Stromal cell of bone marrow (primary cell): ENCODE measurements at places on chromosomes 2 and 18.

DNA sequence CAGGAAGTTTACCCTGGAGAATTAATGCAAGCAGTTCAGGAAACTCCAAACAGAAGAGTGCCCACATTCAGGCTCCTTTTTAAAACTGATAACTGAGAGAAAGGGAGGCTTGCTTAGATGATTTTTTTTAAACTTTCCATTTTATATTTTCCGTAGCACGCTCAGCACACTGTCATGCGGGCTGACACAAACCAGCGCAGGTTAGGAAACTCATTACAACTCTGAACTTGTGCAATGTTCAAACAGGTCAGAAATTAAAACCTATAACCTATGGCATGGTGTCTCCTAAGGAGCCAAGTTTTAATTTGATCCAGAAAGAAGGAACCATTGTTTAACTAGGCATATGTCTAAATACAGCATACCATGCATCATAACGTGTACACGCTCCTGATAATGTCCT lies 117.7 kb upstream of the SMIM21 start:
- no peak for DNase-seq

GRCh38 chr18:12283666-12284065 lies 24.4 kb upstream of the TUBB6 start:
- no peak for DNase-seq

DNA sequence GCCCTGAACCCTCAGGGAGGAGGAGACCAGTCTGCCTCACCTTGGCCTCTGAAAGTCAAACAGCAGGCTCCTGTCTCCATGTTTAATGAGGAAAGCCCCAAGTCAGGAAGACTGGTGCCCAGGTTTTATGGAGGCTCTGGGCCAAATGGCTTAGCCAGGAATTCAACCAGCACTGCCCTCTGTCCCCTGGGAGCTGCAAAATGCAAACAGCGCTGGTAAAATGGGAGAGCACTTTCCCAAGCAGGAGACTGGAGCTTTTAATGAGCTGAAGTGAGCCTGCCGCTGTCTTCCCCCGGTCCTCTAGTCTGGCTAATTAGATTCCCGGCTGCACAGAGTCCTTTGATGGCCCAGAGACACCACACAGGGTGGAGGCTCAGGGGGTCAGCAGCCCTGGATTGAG lies 276.0 kb upstream of the TRIB2 start:
- no peak for DNase-seq

DNA sequence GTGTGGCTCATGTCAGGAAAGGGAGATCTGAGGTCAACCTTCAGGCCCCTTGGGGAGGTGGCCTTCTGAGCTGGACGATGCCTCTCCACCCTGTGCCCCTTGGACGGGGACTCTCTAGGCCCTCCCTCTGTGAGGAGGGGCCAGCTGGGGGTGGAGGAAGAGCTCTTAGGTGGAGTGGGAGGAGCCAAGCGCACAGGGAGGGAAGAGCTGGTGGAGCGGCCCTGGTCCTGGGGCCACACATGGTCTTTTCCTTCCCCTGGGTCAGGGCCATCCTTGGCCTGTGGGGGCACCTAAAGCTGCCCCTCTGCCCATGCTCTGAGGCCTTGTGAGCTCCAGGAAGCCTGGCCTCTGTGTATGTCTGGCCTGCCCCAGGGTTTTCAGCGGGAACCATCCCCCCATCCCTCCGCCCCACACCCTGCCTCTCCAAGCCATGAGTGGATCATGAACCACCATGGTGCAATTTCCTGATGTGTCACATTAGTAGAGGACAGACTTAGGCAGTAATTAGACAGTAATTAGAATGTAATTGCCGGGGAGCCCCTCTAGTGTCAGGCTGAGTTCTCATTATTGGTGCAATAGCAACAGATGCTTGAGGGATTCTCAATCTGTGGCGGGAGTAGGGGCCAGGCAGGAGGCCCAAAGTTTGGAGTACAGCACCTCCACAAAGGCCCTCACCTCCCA lies 63.0 kb downstream of the GLI2 start:
- DNase-seq: no peak

- DNase-seq: no peak
These were observed 35.1 kb downstream of the ACKR3 start for GRCh38 chr2:236604575-236605344.

DNA sequence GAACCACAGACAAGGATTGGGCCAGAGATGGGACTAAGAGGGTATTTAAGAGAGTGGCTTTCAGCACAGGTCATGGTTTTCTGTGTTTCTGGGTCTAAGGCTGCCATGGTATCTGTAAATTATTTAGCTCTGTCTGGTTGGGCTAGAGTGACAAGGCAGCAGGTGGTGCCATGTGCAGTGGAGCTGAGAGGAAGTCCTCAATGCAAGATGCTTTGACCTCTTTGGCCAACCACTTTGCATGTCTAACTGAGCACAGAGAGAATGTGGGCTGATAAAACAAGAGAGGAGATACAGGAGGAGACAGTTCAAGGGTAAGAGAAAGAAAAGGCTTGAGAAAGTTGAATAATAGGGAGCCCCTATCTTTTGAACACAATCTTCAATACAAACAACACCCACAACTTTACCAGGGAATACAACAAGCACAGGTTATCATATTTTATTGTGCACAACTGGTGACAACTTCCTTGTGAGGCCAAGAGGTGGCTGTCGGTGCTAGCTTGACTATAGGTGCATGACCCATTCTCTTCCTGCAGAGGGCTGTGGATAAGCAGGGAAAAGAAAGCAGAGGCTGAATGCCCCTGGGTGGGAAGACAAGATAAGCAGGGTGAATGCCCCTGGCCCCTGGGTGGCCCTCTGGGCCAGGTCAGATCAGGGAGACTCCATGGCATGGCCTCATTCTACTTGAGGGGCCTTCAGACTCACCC lies 12.3 kb downstream of the FLACC1 start:
- DNase-seq: no peak
